ACHN (cell line): ENCODE measurements at places on chromosomes 6 and 20.

GRCh38 chr6:86502497-86502896, 434.8 kb upstream of the HTR1E start:
- DNase-seq = no peak

- no peak for DNase-seq
These were observed 327.9 kb upstream of the MARCKS start for GRCh38 chr6:113529196-113529595.

DNA sequence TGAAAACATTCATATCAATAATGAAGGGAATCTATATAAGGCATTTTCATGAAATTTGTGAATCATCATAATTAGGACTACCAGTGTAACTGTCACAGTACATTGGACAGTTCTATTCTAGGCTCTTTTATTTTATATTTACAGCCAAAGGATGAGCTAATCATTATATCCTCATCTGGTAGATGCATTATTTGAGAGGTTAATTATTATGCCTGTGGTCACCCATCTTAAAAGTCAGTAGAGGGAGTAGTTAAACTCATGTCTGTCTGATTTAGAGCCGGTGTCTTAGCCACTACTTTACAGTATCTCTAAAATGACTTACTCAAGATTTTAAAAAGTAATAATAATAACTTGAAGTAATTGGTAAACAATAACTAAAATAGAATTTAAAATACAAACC, 899.3 kb upstream of the MAP3K7 start:
- peak; percentile 27 for DNase-seq

DNA sequence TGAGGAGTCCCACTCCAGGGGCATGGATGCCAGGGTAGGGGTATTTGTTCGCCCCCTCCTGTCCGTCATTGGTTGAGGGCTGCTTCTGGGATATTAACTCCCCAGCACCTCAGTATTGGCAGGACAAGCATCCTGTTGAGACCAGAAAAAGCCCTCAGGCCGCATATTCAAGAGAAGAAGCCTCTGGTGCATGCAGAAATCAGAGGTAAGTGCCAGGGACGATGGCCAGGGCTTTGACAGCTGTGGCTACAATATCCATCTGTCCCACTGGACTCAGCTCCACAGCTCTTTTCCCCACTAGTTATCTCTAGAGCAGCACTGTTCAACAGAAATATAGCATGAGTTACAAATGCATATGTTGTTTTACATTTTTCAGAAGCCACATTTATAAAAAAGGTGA, 651.3 kb downstream of the KIF16B start:
- DNase-seq = no peak

DNA sequence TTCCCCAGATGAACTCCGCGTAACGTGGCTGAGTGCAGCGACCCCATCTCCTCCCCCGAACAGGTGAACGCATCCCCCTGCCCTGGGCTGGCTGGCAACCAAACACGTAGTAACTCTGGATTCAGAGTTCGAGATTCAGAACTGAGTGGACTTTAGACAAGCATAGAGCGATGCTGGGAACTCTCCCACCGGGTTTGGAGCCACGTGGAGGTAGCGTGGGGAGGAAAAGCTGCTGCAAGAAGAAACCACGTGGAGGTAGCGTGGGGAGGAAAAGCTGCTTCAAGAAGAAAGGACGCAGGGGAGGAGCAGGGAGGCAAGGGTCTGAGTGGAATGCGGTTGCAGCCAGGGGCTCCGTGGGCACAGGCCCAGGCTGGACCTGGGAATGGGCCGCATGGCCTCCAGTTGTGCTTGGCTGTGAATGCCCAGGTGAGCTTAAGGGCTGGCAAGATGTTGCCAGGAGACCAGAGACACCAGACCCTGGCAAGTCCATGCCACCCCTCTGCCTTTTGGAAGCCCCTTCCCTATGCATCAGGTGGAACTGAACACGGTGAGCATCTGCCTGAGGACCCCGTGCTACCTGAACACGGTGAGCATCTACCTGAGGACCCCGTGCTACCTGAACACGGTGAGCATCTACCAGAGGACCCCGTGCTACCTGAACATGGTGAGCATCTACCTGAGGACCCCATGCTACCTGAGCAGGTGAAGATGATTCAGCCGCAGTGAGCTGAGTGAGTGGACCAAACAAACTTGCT, 118.0 kb upstream of the FRMD1 start:
- DNase-seq = no peak

DNA sequence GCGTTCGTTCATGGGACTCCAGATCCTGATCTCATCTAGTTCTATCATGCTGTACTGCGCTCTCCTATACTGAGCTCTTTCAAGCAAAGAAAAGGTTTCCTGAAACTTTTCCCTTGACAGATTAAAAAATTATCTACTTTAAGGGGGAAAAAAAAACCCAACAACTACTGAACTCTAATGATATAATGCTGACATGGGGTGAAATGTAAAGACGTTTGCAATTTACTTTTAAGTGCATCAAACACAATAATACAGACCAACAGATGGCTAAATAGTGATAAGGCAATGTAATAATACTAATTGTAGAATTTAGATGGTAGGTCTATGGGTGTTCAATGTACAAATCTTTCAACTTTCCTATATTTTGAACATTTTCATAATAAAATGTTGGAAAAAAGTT, 16.4 kb downstream of the TOMM34 start:
- no peak for DNase-seq

DNA sequence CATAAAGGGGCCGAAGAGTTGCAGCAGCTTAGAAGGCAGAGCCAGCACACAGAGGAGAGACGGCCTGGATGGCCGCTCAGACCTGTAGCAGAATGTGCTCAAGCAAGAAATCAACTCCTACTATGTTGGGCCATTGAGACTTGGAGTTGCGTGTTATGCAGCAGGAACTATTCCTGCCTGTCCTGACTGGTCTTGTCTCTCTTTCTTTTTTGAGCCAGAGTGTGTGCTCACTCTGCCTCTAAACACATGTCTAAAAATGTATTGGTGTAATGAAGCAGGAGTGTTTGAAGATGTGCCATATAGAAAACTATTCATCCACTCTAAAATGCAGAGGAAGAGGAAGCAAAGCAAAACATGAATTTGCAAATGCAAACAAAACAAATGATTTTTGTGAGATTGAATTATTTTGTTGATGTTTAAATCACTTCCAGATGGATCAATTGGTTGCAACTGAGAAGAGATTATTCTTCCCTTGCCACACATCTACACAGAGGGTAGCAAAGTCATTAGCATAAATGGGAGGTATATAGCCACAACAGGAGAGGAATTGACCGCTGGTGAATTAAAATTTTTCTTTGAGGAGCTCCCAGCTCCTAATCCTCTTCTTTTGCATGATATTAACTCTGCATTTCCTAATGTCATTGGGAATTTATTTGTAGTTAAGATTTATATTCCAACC, 20.4 kb upstream of the SYNJ2 start:
- no peak for DNase-seq

DNA sequence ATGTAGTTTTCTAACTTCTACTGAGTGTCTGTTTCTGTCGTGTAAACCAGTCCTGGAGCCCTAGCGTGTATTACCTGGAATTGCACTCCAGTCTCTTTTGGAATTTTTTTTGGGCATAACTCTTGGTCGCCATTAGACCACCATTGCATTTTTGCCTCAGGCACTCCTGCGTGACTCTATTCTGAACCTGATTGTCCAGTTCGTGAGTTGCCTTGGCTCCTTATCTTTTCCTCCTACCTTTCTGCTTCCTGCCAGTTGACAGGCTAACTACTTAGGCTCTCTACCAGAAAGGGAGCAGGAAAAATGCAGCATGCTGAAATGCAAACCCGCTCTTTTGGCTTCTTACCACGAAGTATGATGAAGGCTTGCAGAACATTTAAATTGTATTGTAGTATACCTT, 490.9 kb upstream of the SOX4 start:
- DNase-seq = no peak

DNA sequence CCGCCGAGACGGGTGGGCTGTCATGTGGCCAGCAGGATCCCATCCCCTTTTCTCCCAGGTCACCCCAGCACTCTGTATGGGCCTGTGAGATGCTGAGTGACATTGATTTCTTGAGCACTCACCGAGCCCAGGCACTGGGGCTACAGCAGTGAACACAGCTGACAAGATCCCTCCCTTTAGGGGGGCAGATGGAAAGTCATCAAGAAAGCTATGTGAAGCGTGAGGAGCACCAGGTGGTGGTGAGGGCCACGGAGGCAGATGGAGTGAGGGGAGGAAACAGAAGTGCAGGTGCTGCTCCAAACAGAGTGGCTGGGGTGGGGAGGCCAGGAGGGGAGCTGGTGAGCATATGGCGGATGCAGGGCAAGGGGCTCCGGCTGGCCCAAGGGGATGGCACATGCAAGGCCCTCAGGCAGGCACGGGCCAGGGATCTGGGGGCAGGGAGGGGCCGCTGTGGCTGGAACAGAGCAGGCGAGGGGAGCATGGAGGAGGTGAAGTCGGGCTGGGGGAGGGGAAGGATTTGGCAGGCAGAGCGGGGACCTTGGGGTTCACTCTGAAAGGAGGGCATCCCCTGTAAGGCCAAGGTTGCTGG, 184.0 kb downstream of the BMP7 start:
- DNase-seq = no peak

DNA sequence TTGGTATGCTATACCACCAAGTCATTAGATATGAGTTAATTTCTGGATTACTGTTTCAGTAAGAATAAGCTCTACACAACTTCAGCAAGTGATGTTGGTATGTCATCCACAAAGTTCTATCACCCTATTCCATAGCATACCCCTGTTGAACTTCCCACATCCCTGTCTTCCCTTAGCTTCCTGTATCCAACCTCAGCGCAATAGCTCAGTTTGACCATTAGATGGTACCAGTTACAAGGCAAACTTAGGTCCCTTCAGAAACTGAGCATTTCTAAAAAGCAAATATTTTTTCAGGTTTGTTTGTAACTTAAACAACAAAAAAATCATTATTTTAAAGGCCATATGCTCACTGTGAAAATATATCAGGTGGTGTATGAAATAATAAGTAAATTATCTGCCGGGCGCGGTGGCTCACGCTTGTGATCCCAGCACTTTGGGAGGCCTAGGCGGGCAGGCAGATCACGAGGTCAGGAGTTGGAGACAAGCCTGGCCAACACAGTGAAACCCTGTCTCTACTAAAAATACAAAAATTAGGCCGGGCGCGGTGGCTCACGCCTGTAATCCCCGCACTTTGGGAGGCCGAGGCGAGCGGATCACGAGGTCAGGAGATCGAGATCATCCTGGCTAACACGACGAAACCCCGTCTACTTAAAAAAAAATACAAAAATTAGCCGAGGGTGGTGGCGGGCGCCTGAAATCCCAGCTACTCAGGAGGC, 8.8 kb upstream of the MOG start:
- DNase-seq = peak; percentile 55

GRCh38 chr6:170440437-170440836, 112.7 kb downstream of the PSMB1 start:
- DNase-seq = no peak

- DNase-seq = no peak
These were observed 115.7 kb upstream of the RALGAPA2 start for GRCh38 chr20:20827992-20828597.
